ENCODE measurements at places on chromosomes 4 and X. TPM values are rescaled to one million over a fixed set of nuclear protein-coding genes. Genes with fewer than 3 reads are reported as not detected.

- no peaks in the 10 kb centered on the region for H3K4me1 ChIP-seq
- no peaks in the 10 kb centered on the region for H3K36me3 ChIP-seq
- no peaks in the 10 kb centered on the region for H3K27me3 ChIP-seq
- DNase-seq: no peak
- no peak overlapping the region for H3K4me3 ChIP-seq
- no peak overlapping the region for H3K27ac ChIP-seq
Observed at GRCh38 chr4:67725132-67725531, 24.2 kb upstream of the UBA6 start.

Gene FATE1
- total RNA-seq: 4.7 TPM

Gene PDHA1
- total RNA-seq: 131 TPM

- DNase-seq: no peak
- no peaks in the 10 kb centered on the region for H3K36me3 ChIP-seq
- no peak overlapping the region for H3K27ac ChIP-seq
- H3K27me3 ChIP-seq: no peaks in the 10 kb centered on the region
Observed at GRCh38 chrX:45758738-45759397, 558.2 kb upstream of the DIPK2B start.

- H3K27me3 ChIP-seq: no peaks in the 10 kb centered on the region
- H3K4me1 ChIP-seq: peaks cover 15% of the 10 kb centered on the region
- H3K36me3 ChIP-seq: no peaks in the 10 kb centered on the region
- H3K27ac ChIP-seq: peak overlapping the region; percentile 63
- peak; percentile 54 for DNase-seq
Observed at GRCh38 chr4:56909086-56909894, 1.6 kb downstream of the REST start.

All from thyroid gland (tissue), 4 donors.